ENCODE measurements at places on chromosomes 12 and 14. TPM values are rescaled to one million over a fixed set of nuclear protein-coding genes. Genes with fewer than 3 reads are reported as not detected.

TAS2R8 gene
- 0.49 TPM for total RNA-seq

MIPOL1 gene
- total RNA-seq, result 12.1 TPM

- no peak overlapping the region for H3K4me3 ChIP-seq
- H3K27ac ChIP-seq, result no peak overlapping the region
- H3K27me3 ChIP-seq, result no peaks in the 10 kb centered on the region
- no peaks in the 10 kb centered on the region for H3K36me3 ChIP-seq
Measured at GRCh38 chr14:103356024-103356682, 22.1 kb downstream of the EIF5 start.

DNA sequence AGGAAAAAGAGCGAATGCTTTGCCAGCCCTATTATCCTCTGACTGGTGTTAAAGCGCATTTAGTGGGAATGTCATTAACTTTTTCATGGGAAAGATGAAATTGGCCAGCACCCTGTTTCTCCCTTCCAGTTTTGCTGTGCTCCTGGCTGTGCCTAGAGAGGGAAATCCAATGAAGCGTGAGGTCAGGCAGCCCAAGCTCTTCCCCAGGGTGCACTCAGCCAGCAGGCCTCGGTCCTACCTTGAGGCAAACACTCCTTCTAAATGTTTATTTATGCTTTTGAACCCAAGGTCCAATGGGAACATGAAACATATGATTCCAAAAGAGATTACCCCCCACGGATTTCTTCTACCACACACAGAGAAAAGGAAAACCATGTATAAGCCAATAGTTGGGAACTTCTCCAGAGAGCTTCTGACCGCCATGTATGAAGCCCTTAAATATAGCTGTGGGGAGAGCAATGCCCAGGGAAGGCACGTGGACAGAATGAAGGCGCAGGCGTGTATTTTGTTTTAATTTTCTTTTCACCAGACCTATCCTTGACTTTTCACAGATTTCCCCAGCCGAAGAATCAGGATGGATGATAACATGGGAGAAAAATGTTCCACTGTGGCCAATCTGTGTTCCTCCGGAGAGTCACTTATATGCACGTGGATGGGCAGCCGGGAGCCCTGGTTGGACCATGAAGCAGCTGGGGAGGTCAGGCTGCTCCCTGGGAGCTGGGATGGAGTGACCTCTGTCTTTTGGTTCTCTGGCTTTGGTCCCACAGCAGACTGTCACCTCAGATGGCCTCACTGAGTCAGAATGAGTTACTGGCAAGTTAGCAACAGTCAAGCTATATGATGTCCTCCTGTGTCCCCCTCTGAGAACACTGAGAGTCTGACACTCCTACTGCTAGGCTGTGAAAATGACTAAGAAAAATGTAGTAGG, 37.3 kb downstream of the GPR135 start:
- H3K4me3 ChIP-seq, result no peak overlapping the region
- peak; percentile 74 for DNase-seq
- H3K36me3 ChIP-seq, result no peaks in the 10 kb centered on the region
- H3K4me1 ChIP-seq, result no peaks in the 10 kb centered on the region

CCDC177 gene
- not detected for total RNA-seq

DNA sequence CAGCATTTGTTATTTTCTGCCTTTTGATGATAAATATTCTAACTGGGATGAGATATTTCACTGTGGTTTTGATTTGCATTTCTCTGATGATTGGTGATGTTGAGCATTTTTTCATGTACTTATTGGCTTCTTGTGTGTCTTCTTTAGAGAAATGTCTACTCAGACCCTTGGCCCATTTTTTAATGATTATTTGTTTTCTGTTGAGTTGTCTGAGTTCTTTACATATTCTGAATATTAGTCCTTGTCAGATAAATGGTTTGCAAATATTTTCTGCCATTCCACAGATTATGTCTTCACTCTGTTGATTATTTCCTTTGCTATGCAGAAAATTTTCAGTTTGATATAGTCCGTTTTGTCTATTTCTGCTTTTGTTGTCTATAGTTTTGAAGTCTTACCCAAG, 317.0 kb downstream of the CEP128 start:
- no peak overlapping the region for H3K4me3 ChIP-seq
- H3K4me1 ChIP-seq, result no peaks in the 10 kb centered on the region
- no peaks in the 10 kb centered on the region for H3K36me3 ChIP-seq
- no peak overlapping the region for H3K27ac ChIP-seq
- H3K27me3 ChIP-seq, result no peaks in the 10 kb centered on the region

DNA sequence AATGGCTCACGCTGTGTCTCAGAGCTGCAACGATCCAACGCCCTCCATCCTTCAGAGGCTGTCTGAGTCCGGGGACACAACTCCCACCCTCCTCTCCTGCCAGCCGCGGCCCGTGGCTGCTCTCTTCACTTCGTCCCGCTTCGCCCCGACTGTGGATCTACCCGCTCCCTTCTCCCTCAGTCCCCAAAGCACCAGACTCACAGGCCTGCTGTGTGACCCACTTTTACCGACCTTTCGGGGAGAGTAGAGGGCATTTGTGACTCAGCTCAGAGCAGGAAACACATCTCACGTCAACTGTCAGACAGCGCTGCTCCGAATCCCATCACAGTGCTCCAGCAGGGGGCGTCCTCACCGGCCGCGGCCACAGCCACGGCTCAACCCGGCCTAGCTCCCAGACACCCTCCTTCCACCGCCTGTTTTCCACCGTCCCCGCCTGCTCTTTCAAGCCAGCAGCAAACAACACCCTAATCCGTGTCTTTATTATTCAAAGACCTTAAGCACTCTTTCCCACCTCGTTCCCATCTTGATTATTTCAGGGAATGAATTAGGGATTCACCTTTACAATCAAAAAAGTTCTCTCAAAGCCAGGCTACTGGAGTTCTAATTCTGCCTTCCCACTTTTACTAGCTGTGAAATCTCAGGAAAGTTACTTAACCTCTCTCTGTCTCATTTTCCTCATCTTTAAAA, 5.0 kb upstream of the AQP2 start:
- peak; percentile 88 for DNase-seq
- no peaks in the 10 kb centered on the region for H3K27me3 ChIP-seq
- H3K36me3 ChIP-seq, result no peaks in the 10 kb centered on the region
- H3K4me3 ChIP-seq, result no peak overlapping the region
- H3K27ac ChIP-seq, result no peak overlapping the region
- H3K4me1 ChIP-seq, result peaks cover 9% of the 10 kb centered on the region

DNA sequence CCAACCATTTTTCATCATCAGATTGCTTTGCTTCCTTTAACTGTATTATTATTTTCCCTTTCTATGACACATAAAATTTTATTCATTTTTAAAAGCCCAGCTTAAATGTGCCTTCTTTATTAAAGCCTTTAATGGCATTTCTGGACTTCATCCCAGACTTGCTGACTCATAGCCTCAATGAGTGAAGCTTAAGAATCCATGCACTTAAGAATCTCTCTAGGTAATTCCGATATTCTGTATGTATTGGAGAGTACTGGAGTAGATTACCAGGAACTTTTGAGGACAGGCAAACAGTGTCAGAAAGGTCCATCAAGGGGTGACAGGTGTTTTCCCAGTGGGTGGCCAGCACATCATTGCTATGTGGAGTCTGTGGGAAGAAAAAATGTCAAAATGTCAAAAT, 107.9 kb downstream of the PTPRQ start:
- peak overlapping the region; percentile 22 for H3K27ac ChIP-seq
- no peaks in the 10 kb centered on the region for H3K27me3 ChIP-seq
- DNase-seq, result no peak

DNA sequence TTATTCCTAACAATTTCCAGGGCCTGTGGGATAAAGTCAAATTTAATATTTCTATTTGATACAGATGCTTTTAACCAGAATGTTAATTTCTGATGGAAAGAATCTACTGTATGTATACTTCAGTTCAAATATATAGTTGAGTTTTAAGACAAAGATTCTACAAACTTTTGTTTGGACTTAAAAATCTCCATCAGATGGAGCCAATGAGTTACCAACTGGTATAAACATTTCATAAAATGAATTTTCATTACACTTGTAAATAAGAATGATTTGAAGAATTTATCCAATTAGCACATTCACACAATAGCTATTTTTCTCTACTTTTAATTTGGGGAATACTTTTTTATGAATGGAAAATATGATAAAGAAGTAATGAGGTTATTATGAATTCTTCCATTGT, 425.2 kb upstream of the MIS18BP1 start:
- no peaks in the 10 kb centered on the region for H3K27me3 ChIP-seq
- H3K27ac ChIP-seq, result no peak overlapping the region
- H3K4me3 ChIP-seq, result no peak overlapping the region

DNA sequence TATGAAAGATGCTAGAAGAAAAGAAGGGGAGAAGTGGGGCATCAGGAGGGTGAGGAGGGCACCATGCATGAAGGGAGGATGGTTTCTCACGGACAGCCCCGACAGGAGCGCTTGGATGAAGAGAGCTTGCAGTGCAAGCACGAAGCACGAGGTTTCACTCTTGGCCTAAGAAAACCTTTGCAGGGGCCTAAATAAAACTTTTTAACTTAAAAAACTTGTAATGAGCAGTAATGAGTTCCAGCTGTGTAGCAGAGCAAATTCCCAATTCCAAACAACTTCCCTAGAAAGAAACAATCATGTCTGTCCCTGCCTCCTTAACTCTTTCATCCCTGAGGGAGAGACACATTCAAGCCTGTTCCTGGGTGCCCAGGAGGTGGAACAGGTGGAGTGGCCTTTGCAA, 119.5 kb downstream of the PAH start:
- no peaks in the 10 kb centered on the region for H3K4me1 ChIP-seq
- H3K27ac ChIP-seq, result no peak overlapping the region
- no peaks in the 10 kb centered on the region for H3K36me3 ChIP-seq
- no peak overlapping the region for H3K4me3 ChIP-seq
- DNase-seq, result no peak
- H3K27me3 ChIP-seq, result no peaks in the 10 kb centered on the region

RAB2B gene
- total RNA-seq, result 27.4 TPM

DNA sequence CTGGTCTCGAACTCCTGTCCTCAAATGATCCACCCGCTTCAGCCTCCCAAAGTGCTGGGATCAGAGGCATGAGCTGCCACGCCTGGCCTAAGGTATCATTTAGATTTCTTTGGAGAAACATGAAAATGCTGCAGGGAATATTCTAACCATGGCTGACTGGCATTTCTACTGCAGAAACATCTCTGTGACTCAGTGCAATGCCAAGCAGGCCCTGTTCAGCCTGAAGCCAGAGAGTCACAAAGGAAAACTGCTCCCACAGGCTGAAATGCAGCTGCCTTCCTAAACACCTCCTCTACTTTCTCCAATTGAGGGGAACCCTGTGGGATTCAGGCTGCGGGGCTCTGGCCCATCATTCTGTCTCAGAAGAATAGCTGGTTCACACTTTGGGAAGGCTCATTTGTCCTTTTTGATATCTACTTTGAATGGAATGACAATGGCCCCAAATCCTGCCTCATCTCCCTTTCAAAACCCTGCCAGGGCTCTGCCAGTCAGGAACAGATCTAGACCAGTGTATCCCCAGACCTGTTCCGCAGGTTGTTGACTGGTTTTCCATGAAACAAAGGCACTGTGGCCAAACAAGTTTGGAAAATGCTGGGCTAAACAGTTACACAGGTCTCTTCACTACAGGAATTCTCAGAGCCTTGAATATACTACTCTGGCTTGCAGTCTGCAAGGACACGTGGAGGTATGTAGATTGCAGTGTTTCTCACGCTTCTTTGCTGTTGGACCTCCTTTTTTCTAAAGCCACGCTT, 7.8 kb downstream of the C12orf43 start:
- H3K4me3 ChIP-seq, result no peak overlapping the region
- DNase-seq, result no peak
- H3K27me3 ChIP-seq, result no peaks in the 10 kb centered on the region
- H3K4me1 ChIP-seq, result no peaks in the 10 kb centered on the region

GRCh38 chr12:122086641-122087285, 8.2 kb downstream of the MLXIP start:
- H3K4me1 ChIP-seq, result no peaks in the 10 kb centered on the region
- H3K27ac ChIP-seq, result peak overlapping the region; percentile 73
- H3K4me3 ChIP-seq, result no peak overlapping the region

DNA sequence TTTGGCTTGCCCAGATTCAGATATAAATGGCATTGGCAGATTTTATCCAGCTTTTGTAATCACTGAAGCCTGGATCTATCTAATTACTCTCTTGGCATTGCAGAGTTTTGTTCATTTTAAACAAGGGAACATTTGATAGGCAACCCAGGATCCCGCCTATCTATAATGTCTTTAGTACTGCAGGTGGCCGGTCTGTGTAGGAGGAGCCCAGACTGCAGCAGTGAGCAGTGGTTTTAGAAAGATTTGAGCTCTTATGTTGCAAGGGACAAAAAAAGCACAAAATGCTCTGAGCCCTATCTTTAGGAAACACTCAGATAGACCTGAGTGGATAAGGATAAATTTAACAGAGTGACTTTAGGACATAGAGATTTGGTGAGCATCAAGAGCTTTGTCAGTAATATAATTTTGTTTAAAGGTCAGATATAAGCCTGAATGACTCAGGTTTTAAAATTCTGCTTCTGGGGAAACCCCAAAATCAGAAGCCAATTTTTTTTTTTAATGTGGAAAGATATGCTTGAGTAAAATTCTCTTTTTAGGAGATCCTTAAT, 165.5 kb downstream of the SLC5A8 start:
- no peak for DNase-seq
- no peak overlapping the region for H3K4me3 ChIP-seq
- H3K36me3 ChIP-seq, result no peaks in the 10 kb centered on the region
- no peak overlapping the region for H3K27ac ChIP-seq

DNA sequence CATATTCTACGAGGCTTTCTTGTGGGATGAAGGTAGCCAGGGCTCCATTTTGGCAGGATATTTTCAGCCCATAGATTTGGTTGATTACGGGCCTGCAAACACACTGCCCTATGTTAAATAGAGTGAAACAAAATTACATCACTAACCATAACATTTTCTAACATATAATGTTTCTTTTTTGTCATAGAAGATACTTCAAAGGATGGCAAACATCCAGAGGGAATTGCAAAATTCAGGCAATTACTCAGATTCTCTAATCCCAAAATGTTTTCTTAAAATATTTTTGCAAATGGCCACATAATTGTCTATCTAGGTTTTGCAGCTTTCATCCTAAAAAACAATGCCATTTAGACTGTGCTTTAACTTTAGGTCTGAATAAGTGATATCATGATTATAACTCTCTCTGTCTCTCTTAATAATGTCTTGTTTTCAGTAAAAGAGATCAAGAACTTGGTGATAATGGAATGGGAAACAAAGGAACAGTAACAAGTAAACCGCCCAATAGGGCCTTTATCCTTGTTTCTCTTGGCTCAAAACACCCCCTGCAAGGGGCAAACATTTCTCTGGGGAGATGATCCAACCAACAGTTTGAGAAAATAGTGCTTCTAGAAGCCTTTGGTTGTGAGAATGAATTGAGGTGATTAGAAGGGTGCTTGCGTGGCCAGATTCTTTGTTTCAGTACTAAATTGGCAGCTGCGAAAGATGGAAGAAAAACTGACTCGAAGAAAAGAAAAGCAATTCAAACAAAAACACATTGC, 54.4 kb upstream of the BTG1 start:
- DNase-seq, result no peak
- H3K27ac ChIP-seq, result no peak overlapping the region
- H3K4me1 ChIP-seq, result no peaks in the 10 kb centered on the region

GALNT9 gene
- total RNA-seq, result 0.28 TPM

DNA sequence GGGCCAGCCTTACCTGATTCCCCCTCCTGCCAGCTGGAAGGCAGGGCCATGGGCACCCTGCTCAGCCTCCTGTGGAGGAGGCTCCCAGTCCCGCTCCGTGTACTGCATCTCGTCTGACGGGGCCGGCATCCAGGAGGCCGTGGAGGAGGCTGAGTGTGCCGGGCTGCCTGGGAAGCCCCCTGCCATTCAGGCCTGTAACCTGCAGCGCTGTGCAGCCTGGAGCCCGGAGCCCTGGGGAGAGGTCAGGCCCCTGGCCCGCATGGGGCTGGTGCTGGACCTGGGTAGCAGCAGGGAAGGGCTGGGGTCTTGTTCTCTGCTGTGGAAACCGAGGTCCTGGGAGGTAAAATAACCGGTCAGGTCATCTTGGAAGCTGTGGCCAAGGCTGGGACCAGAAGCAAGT, 16.4 kb downstream of the PAPLN start:
- no peaks in the 10 kb centered on the region for H3K4me1 ChIP-seq
- no peak overlapping the region for H3K4me3 ChIP-seq
- H3K36me3 ChIP-seq, result no peaks in the 10 kb centered on the region
- no peaks in the 10 kb centered on the region for H3K27me3 ChIP-seq
